ENCODE measurements at places on chromosomes 13 and 19.

DNA sequence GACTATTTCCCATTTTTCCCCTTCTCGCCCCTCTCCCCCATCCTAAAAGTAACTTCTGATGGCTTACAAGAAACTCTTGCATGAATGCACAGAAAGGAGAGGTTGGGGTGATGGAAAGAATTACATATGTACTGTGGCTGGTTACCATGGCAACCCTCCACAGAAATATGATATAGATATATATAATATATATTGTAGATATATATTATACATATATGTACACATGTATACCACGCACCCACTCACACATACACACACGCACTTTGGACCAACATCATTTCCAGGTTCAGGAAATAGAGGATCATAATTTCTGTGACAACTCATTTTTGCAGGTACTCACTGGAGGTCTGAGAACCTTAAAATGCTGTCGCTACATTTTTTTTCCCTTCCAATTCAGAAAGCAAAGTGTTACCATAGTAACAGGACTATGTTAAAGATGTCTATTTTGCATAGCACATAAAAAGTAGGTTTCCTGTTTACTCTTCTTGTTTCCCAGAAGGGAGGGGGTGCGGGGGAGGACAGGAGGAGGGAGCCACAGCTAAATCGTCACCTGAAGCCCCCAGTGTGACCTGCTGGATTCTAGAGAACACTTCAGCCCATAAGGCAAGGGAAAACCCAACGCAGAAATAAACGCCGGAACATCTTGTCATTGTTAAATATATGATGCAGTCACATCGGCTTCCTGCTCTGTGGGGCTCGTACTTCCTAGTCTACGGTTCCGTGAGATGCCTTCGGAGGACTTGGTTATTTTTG is 44.7 kb downstream of the EFNB2 start:
- no peak for DNase-seq

- DNase-seq: peak; percentile 85
Observed at GRCh38 chr19:34134190-34135053, 37.9 kb upstream of the LSM14A start.

- DNase-seq: no peak
Observed at GRCh38 chr13:44396701-44397580, 23.3 kb downstream of the SERP2 start.

DNA sequence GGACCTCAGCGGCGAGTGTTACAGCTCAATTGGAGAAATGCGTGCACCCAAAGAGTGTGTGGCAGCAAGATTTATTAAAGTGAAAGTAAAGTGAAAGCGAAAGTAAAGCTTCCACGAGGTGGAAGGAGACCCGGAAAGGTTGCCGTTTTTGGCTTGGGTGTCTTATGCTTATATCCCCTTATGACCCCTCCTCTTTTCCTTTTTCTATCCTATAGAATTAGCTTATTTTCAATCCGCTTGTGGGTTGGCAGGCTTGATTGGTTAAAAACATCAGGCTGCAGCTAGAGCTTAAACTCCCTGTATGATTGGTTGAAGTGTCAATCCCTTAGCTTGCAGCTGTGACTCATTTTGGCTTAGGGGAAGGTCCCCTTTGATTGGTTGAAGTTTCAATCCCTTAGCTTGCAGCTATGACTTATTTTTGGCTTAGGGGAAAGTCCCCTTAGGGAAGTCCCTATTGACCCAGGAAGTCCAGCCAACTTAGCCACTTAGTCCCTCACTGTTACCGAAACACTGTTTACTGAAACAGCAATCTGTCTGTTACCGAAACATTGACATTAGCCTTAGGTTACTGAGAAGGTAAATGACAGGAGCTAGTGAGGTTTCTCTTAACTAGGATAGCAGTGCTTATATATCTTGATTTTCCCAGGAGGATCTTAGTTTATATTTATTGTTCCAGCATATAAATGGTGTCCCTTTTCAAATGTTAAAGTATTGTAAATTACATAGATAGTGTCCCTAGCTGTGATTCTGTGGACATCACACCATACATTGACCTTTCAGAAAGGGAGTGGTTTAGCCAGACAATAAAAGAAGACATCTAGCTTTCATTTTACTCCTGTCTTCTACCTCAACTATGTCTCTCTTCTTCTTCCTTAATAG is 575.8 kb downstream of the DACH1 start:
- peak; percentile 26 for DNase-seq

DNA sequence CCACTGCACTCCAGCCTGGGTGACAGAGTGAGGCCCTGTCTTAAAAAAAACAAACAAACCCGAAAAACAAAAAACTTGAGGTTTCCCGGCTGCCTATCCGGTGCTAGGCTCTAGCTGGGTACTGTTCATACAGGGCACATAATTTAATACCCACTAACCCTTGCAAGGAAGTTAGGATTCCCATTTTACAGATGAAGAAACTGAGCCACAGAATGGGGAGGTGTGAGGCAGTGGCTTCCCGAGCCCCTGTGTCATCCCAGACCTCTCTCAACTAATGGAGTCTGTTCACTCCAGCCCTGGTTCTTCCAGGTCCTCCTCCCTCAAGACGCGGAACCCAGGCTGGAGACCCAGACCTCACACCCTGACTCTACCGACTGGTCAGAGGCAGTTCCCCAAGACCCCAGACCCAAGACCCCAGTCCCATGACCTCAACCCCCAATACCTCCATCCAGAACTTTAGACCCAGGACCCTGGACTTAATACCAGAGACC is 576 bp downstream of the APBA3 start:
- no peak for DNase-seq

DNA sequence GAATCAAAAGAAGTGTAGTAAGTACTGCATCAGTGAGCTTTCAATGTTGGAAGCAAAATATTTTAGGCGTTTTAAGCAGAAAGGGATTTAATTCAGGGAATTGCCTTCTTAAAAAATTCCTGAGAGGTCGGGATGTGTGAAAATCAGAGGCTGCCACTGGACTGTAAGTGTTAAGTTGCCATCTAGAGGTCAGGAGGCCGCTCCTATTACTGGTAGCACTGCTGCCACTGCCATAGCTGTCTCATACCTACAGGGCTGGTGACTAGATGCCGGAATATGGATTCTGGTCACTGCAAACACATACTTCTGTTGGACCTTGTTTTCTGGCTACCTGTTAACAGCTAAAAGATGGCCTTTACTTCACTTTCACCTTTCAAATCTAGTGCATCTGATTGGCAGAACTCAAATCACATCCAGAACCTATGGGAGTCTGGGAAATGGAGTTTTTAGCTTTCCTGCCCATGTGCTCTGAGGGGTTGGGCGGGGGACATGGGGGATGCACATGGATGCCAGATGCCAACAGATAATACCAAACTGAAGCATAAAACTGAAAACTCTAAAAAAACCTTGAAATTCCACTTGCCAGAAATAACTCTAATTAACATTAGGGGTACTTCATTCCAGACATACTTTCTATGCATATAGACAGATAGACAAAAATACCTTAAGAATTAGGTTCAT is 29.8 kb downstream of the DGKH start:
- DNase-seq: no peak
